ENCODE measurements at places on chromosomes 12 and 14.

- DNase-seq = no peak
Measured at GRCh38 chr14:65940056-65940735, 527.7 kb downstream of the FUT8 start.

GRCh38 chr12:43151441-43151981, 400.5 kb downstream of the ADAMTS20 start:
- DNase-seq = no peak

- DNase-seq = no peak
Measured at GRCh38 chr12:22672951-22673350, 48.0 kb downstream of the ETNK1 start.

DNA sequence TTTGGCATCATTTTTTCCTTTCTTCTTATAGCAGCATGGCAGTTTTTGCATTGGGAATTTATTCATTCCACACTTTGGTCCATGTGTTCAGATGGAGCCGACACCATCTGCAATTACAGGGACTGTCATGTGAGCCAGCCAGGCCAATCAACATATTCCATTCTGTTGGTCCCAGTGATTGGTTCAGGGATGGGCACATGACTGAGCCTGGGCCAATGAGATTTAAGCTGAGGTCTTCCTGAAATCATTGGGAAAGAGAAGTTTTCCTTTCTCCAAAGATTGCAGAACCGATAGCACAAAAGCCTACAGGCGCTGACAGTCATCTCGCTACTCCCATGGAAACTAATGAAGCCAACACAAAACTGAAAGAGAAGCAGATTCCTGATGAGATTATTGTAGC, 841.5 kb upstream of the TMEM132C start:
- DNase-seq = no peak

DNA sequence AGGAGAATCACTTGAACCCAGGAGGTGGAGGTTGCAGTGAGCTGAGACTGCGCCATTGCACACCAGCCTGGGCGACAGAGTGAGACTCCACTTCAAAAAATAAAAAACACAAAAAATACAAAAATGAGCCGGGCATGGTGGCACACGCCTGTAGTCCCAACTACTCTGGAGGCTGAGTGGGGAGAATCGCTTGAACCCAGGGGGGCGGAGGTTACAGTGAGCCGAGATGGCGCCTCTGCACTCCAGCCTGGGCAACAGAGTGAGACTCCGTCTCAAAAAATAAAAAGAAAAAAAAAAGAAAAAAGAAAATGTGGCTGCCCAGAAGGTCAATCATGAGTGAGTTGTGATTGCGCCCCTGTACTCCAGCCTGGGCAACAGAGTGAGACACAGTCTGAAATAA, 9.2 kb downstream of the DNAJC22 start:
- no peak for DNase-seq

GRCh38 chr14:69312608-69313007, 52.6 kb downstream of the GALNT16 start:
- no peak for DNase-seq

DNA sequence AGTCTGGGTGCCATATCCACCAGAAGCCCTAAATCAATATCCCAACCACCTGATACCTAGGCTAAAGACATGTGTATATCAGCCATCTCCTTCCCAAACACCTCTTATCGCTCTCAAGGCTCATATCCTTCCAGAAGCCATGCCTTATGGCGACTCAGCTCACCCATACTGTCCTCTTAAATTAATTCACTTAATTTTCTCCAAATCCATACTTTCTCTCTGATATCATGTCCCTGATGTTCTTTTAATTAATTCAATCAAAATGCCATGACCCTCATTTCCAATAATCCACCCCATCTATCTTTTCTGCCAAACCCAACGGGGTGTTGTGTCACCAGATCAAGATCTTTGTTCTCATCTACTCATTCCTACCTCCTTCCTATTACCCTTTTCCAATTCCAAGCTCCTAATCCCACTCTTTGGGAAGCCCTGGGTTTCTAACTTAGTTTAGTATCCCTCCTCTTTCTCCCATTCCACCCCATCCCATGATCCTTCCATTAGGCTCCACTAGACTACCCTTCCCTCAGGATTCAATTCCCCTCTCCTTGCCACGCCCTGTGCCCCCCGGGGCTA, 723 bp downstream of the ATF7 start:
- DNase-seq = no peak

- DNase-seq = no peak
Measured at GRCh38 chr14:77541905-77542304, 43.3 kb upstream of the ISM2 start.

DNA sequence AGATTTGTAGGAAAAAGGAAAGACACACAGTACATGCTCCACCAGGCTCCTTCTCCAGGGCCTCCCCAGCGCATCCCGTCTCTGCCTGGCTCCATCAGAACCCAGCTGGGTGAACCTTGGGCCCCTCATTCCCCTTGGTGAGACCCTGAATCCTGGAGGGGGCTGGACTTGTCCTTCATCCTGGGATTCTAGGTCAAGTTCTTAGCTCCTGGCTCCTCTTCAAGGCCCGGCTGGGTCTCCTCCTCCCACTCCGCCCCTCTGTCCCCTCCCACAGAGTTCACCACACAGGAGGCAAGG, 49.2 kb downstream of the PSMA6 start:
- peak; percentile 29 for DNase-seq

- DNase-seq = no peak
Measured at GRCh38 chr14:20490563-20490962, 14.8 kb upstream of the RNASE10 start.

- DNase-seq = no peak
Measured at GRCh38 chr14:42535397-42535796, 928.7 kb downstream of the LRFN5 start.

DNA sequence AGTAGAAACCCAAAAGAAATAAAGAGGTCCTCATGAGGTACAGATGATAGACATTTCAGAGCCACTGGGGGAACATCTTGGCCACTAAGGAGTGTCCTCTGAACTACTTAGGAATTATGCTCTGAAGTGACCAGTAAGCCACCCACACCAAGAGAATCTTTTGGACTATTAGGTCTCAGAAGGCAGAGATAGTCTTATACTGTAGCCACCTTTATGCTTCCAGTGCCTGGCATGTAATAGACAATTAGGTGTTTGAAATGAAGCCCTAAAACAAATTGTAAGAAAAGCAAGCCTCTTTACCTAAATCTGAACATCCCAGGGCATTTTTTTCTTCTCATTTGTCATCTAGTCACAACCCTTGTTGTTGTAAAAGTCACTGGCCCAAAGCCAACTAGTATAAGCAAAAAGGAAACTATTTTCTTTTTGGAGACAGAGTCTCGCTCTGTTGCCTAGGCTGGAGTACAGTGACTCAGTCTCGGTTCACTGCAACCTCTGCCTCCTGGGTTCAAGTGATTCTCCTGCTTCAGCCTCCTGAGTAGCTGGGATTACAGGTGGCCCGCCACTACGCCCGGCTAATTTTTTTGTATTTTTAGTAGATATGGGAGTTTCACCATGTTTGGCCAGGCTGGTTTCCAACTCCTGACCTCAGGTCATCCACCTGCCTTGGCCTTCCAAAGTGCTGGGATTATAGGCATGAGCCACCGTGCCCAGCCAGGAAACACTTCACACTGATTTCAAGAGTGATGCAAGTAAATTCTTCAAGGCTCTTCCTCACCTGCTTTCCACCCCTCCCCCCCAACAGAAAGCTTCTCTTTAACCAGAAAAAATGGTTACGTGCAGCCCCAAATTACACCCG, 11.1 kb downstream of the PLEKHA5 start:
- no peak for DNase-seq

Measured in NCI-H187 treated with DMSO at 0.1 percent for 48 hours (cell line).